ENCODE measurements at places on chromosomes 7 and 10. TPM values are rescaled to one million over a fixed set of nuclear protein-coding genes. Genes with fewer than 3 reads are reported as not detected.

RBP3 gene
- total RNA-seq, result not detected

AKR1C8 gene
- 0.63 TPM for total RNA-seq

SPDYE1 gene
- not detected for total RNA-seq

PPP1R17 gene
- total RNA-seq, result not detected

BET1 gene
- 23.5 TPM for total RNA-seq
